ENCODE measurements at places on chromosomes 11 and 22.

- no peak for DNase-seq
These were observed 591.3 kb downstream of the LRRC4C start for GRCh38 chr11:40867991-40868632.

DNA sequence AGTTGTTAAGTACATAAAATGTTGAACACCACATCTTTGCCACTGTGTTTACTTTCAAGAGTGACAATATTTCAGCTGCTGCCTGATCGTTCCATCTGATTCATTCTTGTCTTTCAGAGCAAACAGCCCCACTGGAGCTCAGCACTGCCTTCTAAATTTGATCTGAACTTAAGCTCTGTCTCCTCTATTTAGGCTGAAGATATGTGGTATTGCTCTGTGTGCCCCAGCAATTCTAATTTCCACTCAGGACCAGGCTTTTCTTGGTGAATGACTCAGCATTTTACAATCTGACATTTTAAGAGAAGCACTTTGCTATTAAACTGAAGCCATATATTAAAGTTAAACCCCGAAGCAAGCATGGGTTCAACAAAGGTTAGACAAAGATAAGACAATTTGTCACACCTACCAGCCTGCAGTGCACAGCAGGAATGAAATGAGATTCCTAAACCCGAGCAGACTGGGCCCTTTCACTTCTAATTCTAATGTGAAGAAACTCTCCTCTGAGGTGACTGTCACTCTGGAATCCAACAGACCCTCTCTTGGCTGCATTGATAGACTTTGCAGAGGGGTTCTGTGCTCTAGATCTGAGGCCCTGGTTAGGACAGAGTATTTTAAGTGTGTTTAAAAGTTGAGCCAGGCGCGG is 41.7 kb upstream of the PLET1 start:
- no peak for DNase-seq

- no peak for DNase-seq
These were observed 43.3 kb downstream of the PDGFD start for GRCh38 chr11:104120493-104121137.

GRCh38 chr11:2118677-2119076 is 20.5 kb downstream of the IGF2 start:
- DNase-seq, result no peak

DNA sequence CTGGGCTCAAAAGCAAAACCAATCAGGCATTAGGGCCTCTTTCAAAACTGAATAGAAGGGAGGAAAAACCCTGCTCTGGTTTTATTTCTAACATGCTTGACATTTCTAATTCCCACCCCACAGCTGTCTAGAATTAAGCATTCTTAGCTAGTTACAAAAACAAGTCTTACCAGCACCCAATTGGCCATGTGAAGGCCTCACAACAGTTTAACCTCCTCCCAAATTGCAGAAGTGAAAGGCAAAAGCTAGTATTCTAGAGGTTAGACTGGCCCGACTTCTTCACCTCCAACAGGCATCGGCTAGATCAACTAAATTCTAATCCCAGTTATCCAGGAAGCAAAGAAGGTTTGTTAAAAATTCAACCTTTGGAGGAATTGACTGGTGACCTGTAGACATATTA is 6.5 kb downstream of the SF1 start:
- no peak for DNase-seq

DNA sequence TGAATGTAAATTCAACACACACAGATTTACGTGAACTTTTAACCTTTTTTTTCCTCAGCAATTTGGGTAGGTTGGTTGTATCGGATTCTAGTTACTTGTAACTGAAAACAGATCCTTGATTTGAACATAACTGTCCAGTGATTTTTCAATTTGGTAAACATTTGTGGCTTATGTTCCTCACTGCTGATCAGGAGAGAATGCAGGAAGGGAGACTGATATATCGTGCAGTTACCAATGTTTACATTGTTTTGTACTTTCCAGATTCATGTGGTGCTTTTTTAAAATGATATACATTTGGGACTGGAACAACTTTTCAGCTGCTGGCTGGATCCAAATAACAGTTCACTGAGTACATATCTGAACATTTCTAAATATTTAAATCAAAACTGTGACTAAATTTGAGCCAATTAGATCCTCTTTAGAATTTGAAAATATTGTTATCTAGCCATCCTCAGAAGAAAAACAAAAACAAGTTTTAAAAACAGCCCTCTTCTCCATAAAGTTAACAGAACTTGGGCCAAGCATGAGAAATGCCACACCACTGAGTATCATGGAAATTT is 84.3 kb upstream of the MTMR2 start:
- DNase-seq, result no peak

GRCh38 chr11:65866509-65867283 is 5.9 kb downstream of the EFEMP2 start:
- no peak for DNase-seq

DNA sequence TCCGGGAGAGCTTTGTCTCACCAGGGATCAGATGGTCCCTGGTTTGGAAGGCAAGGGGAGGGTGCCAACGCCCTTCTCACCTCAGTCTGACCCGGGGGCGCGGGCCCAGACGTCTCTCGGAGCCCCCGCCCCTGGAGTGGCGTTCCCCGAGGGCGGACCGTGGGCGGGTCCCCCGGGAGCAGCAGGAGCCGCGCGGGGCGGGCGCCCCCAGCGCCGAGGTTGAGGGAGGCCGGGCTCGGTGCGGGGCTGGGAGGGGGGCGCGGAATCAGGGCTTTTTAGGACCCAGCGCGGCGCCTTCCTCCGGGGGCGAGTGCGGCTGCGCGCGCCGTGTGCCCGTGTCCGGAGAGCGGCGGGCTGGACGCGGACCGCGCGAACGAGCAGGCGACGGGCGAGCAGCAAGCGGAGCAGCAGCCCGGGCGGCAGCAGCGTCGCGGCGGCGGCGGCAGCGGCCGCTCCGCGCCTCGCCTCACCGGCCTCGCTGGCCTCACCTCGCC is at the start of gene KCNC1:
TSS of gene KCNC1 (plus strand) at position 364 of the 494 bp plus-strand sequence. CDS start 1,222 bp downstream, outside the sequence.
- DNase-seq, result no peak

- DNase-seq, result no peak
These were observed 31.8 kb upstream of the CELSR1 start for GRCh38 chr22:46569055-46569847.

DNA sequence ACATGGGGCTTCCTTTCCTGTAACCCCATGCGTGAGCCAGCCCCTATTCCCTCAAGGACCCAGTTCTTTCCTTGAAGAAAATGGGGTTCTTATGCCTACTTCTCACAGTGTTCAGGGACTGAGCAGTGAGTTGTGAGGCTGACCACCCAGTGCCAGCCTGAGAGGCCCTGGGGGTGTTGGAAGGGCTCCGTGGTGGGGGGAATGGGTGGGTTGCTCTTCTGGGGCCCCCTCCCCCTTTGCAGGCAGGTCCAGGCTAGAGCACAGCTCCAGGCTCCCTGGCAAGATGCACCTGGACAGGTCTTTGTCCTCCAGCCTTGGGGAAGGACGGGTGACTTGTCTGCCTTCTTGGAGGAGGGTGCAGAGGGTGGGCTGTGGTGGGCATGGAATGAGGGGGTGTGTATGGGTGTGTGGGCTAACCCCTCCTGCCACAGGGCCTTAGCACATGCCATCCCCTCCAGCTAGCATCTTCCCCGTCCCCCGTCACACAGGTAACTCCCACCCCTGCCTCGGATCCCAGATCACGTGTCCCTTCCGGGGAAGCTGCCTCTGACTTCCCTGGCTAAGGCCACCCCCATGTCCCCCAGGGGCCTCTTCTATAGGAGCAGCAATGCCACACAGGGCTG is 64.6 kb downstream of the MYEOV start:
- DNase-seq, result no peak

DNA sequence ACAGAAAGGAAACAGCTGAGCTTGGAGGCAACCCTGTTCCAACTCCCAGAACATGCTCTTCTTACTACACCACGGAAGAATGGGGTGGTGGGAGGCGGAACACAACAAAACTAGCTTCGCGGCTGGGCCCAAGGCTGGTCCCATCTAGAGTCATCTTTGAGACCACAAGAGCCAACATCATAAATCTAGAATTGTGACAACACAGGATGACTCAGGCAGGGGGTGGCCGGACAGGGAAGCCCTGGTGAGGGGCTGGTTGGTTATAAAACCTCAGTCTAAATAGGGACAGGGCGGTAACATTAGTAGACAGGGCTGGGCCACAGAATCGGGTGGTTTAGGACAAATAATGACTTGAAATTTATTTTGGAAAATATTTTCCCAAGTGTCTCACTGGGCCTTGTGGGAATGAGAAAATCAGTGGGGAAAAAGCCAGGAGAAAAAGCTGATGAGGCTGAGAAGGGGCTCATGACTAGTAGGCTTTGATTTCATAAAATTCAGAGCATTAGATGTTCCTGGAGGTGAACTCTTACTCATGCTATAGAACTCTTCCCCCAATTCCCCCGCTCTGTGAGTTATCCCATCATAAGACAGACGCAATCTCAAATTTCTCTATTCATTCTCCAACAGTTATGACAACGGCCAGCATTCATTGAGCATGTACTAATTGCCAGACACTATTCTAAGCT is 151.8 kb upstream of the TIMP3 start:
- no peak for DNase-seq

DNA sequence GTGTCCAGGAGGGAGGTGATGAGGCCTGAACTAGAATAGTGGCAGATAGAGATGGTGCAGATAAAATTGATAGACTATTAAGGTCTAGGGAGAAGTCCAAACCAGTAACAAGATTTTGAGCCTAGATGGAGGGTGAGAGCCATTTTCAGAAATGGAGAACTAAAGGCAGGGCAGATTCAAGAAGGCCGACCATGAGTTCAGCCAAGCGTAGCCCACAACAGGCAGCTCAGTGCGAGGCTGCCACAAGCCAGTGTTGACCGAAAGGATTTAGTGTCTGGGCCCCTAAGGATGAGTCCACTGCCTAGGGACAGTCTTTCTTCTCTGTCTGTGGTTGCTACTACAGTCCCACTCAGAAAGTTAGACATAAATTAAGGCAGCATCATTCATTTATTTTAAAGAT is 51.7 kb downstream of the PPP2R1B start:
- no peak for DNase-seq

- no peak for DNase-seq
These were observed 12.9 kb downstream of the MN1 start for GRCh38 chr22:27788500-27789288.

GRCh38 chr11:67468456-67468758 is 644 bp downstream of the TMEM134 start:
- no peak for DNase-seq

GRCh38 chr11:111010391-111011274 is 234.9 kb upstream of the POU2AF2 start:
- DNase-seq, result no peak

DNA sequence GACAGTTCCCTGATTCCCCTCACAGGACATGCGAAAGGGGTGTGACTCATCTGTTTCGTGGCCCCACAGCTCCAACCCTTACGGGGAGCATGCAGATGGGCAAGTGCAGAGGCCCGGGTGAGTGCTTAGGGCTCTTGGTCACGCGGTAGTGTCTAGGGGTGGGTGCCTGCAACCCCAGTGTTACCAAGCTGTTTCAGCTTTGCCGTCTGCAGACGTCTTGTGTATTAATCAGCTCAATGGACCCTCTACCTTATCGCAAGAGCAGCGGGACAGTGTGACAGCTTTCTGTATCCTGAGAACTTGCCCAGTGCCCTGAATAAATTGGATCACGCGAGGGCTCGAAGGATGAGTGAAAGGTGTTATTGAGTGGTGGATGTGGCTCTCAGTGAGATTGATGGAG is 816.4 kb upstream of the ANO3 start:
- DNase-seq, result no peak

- no peak for DNase-seq
These were observed 11.4 kb downstream of the CTSC start for GRCh38 chr11:88326099-88326498.

GRCh38 chr11:8937159-8937558 is 4.4 kb upstream of the C11orf16 start:
- DNase-seq, result no peak

DNA sequence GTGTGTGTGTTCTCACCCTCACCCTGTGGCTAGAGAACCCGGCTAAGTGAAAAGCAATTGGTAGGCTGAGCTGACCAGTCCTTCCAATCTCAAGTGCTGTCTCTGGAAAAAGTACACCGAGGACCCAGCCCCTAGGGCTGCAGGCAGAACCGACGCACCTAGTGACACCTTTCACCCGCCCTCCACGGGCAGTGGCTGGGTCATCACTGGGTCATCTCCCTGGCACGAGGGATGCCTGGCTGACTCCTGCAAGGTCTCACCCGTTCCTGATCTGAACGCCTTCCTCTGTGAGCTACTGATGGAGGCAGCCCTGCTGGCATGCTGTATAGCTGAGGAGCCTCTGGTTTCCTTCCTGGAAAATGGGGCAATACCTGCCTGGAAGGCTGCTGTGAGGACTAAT is 311.5 kb downstream of the NTM start:
- DNase-seq, result no peak

DNA sequence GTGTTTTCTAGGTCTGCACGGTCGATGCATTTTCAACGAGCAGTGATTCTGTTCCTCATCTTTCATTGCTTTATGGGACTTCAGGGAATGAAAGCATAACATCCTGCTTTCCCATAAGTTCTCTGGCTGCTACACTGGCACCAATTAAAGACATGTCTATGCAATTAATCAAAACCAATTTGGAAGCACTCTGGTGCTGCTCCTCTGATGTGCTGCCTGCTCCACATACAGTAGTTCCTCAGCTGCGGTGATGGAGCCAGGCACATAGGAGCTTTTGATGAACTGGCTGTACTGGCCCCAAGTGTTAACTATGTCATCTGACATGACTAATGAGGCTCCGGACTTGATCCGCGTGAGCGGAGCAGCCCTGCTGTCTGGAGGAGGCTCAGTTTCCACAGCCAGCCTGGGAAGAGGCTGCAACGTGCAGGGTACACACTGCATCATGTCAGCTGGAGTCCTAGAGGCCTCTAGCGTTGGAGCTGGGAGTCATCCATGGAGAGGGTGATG is 29.8 kb downstream of the GVQW3 start:
- no peak for DNase-seq

DNA sequence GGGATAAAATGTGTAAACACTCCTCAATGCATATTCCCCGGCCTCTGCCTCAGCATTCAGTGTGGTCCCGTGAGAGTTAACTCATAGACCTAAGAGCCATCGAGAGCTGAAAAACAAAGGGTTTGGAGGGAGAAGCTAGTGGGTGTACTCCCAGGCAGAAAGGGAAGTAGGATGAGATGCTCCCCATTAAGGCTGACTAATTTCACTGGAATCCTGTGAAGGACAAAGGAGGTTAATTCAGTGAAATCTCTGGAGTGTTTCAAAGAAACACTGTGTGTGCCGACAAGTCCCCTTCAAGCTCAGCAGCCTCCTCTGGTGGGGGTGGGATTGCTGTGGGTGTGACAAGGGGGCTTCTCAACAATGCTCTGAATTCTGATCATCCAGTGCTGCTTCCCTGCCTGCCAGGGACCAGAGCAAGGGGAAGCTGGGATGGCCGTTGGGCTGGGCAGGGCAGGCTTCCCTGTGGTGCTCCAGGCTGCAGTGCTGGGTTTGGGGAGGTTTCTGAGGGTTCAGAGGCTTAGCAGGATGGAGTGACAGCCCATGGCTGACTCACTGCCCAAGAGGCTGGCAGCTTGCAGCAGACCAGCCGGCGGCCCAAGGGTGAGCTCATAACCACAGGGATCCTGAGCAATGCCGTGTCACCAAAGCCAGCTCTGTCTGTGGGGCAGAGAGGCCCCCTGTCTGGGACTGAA is 61.4 kb upstream of the BMAL1 start:
- no peak for DNase-seq
